Cortex of kidney (tissue), 1 donor: ENCODE measurements at places on chromosomes 6 and 20.

DNA sequence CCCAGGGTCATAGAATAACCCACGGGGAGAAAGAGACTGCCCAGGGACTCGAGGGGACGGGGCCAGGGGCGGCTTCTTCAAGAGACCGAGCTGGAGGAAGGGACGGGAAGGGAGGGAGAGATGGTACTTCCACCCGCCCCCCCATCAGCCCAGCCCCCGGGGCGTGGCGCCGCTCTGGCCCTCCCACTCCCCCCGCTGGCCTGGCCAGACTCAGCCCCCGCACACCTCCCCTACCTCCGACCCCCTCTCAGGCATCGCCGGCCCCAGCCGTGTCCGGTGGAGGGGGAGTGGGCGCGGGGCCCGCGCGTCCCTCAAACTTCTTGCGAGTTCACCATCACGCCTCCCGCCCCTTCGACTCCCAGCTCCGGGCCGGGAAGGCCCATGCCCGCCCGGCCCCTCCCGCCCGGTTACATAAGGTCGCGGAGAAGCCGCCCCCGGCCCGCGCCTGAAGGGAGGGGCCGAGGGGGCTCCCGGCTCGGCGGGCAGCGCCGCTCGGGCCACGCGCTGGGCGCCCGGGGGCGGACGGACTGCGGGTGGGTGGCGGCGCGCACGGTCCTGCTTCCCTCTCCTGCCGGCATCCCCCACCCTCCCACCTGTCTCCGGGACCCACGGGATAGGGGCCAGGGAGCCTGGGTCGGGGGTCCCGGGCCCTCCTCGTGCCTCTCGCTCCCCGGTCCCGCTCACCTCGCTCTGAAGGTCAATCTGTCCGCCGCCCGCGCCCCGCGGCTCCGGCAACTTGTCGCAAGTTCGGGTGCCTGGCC is 562 bp downstream of the TFEB start:
- DNase-seq, result no peak

DNA sequence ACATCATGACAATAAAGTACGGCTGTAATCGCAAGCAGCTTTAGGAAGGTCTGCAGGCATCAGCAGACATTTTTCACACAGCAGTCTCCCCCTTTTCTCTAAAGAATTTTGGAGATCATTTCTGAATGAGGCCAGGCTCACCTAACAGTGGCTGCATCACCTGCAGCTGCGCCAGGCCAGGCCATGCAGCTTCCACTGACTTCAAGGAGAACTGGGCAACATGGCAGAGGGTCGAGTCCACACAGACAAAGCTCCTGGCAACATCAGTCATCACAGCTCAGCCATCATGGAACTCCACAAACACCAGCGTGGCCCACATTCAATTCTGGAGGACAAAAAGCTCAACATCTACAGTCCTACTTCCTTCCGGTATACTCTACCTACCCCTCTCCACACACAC is 17.8 kb upstream of the FOXC1 start:
- DNase-seq, result no peak

DNA sequence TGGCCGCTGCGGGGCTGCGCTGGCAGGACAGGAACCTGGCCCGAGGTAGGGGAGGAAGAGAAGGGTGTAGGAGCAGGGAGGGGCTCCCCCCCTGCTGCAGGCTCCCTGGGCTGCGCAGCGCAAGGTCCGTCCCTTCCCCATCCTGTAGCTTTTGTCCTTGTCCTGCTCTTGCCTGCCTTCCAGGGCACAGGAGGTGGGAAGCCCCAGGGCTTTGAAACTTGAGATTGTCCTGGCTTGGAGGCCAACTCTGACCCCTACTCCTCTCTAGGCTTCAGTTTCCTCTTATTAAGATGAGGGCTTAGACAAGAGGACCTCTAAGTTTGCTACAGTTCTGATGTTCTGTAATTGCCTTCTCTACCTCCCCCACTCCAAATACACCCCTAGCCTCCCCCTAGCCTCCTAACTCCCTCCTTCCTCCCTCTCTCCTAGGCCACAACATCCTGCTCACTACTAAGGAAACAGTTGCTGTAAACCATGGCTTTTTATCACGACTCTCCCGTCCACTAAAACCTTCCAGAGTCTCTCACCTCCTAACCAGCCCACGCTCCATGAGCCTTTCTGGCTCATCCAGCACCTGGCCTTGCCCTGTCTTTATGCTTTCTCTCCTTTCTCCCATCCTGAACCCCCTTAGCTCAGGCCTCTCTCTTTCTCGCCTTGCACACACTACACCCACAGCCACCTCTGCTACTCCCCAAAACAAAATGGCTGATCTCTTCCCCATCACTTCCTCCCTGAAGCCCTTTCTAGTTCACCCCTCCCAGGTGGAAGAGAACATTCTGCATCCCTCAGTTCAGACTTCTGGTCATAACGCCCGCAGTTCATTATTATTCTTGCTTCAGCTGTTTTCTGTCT is 10.2 kb downstream of the UNC5CL start:
- no peak for DNase-seq

DNA sequence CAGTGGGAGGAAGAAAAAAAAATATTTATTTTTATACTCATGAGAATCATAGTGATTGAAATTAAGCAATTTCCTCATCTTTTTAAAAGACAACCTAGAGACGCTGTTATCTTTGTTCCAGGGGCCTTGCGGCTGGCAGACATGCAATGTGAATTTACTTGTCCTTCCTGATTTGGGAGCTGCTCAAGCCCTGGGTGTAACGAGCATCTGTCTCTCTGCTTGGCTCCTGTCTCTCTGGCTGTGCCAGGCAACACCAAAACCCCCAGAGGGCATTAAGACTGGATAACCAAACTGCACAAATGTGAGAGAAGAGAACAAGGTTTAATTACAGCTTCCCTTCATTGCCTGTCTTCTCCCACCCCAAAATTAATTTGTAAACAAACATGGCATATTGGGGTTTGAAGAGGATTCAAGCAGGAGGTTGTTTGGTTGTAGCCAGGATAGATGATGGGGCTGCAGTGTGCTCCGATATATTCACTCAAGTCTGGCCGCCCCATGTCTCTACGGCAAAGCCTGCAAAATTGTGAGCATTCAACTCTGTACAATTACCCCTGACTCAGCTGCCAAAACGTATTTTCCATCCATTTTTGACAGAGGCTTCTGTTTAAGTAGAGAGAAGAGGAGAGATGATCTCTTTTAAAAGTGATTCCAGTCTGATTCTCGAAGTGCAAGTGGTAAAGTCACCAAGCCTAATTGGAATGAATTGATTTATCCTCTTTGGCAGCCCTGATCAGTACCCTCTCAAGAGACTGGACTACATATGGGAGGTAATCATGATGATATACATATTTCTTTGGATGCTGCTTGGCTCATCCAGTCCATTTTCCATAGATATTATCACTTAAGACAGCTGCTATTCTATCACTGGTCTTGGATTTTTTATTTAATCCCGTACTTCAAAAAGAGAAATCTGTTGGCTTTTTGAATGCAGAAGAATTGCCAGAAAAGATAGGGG is 170.2 kb downstream of the SLC24A3 start:
- DNase-seq, result no peak

DNA sequence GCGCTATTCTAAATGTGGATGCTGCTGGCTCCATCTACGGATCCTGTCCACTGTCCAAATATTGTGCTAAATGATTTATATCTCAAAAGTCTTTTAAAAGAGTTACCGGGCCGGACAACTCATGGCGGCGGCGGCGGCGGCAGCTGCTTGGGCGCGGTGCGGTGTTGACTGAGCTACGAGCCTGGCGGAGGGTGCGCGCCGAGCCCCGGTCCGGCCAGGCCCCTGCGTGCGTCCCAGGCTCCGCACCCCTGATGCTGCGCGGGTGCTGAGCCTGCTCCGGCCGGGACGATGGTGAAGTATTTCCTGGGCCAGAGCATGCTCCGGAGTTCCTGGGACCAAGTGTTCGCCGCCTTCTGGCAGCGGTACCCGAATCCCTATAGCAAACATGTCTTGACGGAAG is 303.4 kb downstream of the CENPW start:
- no peak for DNase-seq

DNA sequence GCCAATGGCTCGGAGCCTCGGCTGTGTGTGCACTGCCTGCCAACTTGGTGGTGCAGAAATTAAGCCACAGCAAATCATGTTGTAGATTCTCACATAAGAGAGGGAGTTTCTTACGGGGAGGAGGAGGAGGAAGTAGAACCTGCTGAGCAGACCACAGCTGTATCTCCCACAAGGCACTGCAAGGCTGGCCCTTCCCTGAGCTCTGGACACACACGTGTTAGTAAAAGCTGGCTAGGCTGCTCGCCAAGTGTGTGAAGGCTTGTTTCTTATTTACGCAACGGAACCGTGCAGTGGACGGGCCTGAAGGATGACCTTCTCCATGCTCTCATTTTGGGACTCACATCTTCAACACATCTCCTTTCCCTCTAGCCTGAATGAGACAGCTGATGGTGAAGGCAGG is 15.7 kb upstream of the QKI start:
- no peak for DNase-seq

GRCh38 chr6:117906958-117907600 is at the start of gene SLC35F1:
Gene SLC35F1 (plus strand): TSS chr6:117907264.
- peak; percentile 11 for DNase-seq

- no peak for DNase-seq
Measured at GRCh38 chr20:61593516-61593915, 341.5 kb downstream of the CDH4 start.

GRCh38 chr6:38571721-38572120 is 68.0 kb downstream of the BTBD9 start:
- DNase-seq, result no peak
